ENCODE measurements at places on chromosomes 6 and 20.
A peak's percentile ranks its signal among the peaks of the same experiment; 100 is the strongest.

DNA sequence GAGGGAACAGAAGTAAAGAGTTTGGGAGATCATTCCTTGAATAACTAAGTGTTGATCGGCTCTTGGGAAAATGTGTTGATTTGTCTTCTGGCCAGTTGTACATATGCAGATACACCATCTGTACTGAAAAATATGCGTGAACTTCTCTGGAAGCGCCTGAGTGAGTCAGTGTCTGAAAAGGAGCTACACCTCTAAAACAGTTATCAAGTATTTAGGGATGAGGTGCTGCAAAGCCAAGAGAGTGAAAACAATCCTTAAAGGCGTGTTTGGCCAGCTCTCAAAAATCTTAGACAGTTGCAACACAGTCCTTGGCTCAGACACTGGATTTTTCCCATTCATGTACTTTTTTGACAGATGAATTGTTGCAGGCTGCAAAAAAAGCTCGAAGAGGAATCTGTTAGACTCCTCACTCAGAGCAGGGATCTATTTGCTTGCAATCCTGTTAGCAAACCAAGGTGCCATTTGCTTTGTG, 61.3 kb downstream of the BMP6 start:
- no peak for DNase-seq

- no peak for DNase-seq
Measured at GRCh38 chr6:157879034-157879872, 56.2 kb downstream of the SNX9 start.

DNA sequence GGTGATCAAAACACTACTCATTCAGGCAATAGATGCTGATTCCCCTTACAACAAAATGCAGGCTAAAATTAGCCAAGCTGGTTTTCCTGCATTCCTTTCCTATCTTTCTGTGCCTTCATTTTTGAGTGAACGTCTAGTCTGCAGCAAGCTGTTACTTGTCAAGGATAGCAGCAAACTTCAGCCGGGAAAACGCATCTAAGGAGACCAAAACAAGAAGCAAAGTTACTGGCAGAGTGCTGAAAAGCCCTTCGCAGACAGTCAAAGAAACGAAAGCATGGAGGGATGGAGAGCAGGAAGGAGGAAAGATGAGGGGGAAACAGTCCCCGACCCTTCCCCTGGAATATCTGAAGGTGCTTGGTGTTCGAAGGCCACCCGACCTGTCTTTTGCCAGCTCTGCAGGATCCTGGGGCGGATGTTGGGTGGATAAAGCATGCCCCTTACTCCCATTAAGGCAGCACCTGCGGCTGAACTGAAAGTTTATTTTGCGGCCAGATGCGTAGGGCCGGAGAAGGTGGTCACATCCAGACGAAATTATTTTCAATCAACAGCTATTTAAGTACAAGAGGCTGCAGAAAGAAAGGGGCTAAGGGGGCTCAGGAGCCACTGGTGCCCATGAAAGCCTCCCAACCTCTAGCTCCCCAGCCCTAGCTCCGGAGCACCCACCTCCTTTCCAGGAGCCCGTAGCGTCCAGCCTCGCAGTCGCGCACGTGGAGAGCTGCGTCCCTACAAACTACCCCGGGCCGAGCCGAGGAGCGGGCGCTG, 538 bp downstream of the FERMT1 start:
- DNase-seq, result peak; percentile 28

DNA sequence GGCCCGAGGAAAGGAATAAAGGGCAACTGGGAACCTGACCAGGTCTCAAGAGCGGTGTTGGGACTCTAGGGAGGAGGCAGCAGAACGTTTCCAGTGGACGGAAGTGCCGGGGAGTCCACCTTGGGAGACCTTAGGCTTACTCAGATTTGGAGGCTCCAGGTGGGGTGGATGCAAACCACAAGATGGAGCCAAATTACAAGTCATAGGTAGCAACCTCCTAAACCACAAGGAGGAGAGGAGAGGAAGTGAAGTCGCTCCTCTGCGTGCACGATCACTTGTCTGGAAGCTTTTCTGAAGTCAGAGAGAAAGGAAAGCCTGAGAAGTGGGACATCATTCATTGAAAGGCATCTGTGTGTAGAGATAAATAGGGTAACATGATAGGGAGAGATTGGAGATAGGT, 9.3 kb downstream of the HLA-DOA start:
- DNase-seq, result no peak

DNA sequence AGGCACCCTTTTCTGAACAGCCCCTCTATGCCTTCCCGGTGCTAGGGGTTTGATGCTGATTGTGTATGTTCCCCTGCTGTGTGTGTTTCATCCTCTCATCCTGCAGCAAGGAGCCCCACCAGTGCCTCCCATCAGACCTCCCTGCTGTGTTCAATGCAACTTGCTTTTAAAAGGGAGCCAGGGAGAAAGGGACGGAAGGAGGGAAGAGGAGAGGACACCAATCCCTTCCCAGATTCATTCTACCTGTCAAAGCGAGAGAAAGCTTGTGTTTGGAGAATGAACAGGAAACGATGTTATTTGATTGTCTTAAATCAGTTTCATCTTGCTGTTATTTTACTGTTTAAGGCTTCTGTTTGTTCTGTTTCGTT, 259.2 kb downstream of the ADGB start:
- DNase-seq, result peak; percentile 52

GRCh38 chr6:19327661-19328060, 509.5 kb upstream of the ID4 start:
- DNase-seq, result no peak

- DNase-seq, result no peak
Measured at GRCh38 chr6:150087336-150087735, 18.4 kb upstream of the ULBP3 start.

GRCh38 chr6:72406517-72406916, 215.3 kb upstream of the KCNQ5 start:
- no peak for DNase-seq

DNA sequence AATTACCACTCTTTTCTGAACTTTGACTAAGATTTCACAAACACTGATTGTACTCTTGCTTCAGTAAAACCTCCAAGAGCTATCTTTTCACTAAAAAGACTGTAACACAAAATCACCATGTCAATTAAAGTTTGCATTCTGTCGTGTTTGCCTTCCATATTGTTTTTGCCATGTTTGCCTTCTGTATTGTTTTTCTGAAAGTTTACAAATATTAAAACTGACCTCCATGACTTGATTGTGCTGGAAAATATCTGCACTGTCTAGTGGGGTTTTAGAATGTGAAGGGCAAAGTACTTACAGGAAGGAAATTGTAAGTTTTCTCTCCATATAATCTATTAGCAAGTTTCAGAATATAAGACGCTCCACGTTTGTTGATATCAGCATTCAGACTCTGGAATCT, 3.4 kb downstream of the SERPINB1 start:
- no peak for DNase-seq

DNA sequence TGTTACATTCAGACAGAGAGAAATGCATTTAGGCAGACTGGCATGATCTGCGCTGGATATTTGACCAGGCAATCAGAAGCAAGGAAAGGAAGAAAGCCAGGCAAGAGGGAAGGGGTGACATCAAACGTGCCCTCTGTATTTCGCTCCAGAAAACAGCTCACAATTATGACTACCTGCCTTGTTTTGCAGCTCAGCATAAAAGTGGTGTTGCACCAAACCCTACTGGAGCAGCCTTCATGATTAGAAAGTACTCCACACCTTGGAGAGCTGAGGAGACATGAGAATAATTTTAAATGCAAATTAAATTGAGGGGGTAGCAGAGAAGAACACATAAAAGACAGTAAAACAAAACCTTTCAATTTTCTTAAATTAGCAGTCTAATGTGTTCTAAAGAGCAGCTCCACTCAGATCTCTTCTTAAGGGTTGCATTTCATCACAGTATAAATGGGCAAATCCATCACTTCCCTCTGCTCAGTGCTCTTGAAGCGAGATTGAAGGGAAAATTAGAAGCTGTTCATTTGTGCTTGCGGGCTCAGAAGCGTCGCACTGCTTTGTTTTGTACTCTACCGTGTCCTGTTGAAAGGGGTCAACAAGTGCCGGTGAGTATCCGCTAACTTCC, at the start of gene PHACTR1:
Gene PHACTR1, plus strand, starts transcription at position 470 of the 619 bp plus-strand sequence.
- DNase-seq, result no peak

- DNase-seq, result peak; percentile 12
Measured at GRCh38 chr20:43432498-43432897, 25.2 kb upstream of the SRSF6 start.

- DNase-seq, result no peak
Measured at GRCh38 chr6:23089981-23090380, 520.6 kb downstream of the HDGFL1 start.

GRCh38 chr20:50398821-50399554, 111.2 kb upstream of the PTPN1 start:
- no peak for DNase-seq

GRCh38 chr20:44615876-44616603, 33.7 kb downstream of the PKIG start:
- no peak for DNase-seq

GRCh38 chr6:147382945-147383554, 125.4 kb upstream of the SAMD5 start:
- DNase-seq, result peak; percentile 43

Measured in spinal cord (tissue), 10 donors.